ENCODE measurements at places on chromosomes 13 and 19. TPM values are rescaled to one million over a fixed set of nuclear protein-coding genes. Genes with fewer than 3 reads are reported as not detected.

The ABCA7 gene
- 4.6 TPM for total RNA-seq

DNA sequence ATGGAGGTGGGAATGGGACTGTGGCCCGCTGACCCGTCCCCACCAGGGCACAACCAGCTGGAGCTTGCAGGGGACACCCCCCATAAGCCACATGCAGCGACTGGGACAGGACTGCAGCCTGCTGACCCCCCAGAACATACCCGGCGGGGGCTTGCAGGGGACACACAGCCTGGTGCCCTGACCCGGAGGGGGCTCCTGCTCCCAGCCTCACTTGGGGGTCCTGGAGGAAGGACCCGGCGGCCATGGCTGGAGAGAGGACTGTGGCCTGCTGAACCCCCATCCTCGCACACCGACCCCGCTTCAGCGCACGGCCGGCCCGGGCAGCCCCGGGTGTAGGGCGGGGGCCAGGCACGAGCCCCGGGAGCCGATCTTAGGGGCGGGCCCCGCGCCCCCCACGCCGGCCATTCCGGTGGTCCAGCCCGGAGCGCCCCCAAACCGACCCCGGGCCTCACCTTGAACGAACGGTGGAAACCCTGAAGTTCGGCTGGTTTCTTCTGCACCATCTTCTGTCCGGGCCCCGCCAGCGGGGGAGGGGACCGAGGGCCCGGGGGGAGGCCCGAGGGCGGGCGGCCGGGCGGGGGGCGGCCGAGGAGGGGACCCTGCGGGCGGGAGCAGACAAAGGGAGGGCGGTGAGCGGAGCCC is 574 bp downstream of the MKNK2 start:
- no peak for DNase-seq

The GPR12 gene
- not detected for total RNA-seq

GRCh38 chr13:99471221-99472121 is 29.8 kb upstream of the TM9SF2 start:
- peak; percentile 25 for DNase-seq

GRCh38 chr19:1274081-1274851 is 1.1 kb upstream of the FAM174C start:
- no peak for DNase-seq

GRCh38 chr13:112815871-112816270 is 126.0 kb downstream of the ATP11A start:
- DNase-seq: no peak

DNA sequence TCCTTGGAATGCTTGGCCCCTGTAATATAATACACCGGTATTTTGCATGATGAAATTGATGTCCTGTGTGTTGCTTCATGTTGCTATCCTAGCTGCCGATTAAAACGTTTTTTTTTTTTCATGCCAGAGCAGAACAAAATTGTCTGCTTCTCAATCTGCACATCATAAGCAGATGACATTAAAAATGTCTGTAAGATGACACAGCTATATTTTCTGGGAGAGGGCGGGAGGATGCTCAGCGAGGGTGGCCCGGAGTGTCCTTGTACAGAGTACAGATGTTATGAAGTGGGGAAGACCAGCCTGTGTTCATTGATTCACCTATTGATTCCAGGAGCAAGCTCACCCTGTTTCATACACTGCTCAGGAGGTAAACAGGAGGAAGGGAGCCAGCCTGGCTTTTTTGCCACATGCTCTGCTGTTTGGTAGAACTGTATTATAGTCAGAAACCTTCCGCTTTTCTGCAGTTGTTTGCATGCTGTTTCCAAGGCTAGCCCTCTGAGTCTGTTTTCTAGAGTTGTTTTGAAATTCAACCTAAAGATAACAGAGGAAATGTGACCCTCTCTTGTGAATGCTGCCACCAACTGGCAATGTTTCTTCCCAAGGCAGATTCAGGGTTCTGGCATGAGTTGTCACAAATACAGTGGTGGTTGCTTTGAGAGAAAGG is 4.7 kb upstream of the IRS2 start:
- DNase-seq: no peak
